ENCODE measurements at places on chromosomes 12 and 14.

DNA sequence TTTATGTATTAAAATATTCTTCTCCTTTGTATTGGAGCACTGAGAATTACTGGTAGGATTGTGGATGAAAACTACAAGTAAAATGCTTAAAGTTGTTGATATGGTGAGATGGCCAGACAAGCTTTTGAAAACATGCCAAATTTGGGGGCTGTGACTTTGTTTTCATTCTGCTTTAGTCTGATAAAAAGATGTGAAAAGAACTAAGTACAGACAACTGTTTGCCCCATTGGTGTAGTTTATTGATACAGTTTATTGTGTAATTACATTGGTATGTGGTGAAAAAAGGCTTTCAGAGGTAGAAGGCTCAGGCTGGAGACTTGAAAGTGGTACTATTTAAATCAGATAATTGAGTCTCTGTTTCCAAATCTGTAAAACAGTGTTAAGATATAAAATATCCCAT is 746.8 kb downstream of the DIO2 start:
- no peak for DNase-seq

DNA sequence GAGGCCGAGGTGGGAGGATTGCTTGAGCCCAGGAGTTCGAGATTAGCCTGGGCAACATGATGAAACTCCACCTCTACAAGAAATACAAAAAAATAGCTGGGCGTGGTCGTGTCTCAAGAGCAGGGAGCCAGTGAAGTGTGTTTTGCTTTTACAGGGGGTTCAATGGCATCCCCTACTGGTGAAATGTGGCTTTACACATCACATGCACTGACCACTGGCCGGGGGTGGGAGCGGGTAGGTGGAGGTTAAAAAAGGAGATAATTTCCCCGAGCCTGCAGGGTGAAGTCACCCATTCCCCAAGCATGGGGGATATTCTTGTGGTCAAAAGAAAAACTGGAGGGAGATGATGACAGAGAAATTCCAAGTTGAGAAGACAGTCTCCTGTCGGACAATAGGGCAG is 63.6 kb upstream of the PWP1 start:
- DNase-seq, result no peak

- no peak for DNase-seq
Observed at GRCh38 chr12:92140896-92141536, 4.6 kb downstream of the BTG1 start.

- DNase-seq, result no peak
Observed at GRCh38 chr14:31596342-31597095, 35.3 kb downstream of the NUBPL start.

DNA sequence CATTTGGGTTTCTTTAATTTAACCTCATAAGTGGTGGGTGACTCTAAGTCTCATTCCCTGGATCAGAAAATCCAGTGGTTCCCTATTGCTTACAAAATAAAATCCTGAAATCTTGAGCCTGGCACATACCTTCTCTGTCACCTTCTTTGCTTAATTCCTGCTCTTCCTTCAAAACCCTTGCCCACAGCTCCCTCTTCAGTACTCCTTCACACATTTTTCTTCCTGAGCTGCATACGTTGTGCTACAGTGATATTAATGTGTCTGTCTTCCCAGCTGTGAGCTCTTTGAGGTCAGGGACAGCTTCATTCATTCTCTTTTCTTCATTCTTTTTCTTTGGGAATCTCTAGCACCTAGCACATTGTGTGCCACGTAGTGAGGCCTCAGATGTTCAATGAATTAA is 9.5 kb downstream of the TSPAN11 start:
- no peak for DNase-seq

DNA sequence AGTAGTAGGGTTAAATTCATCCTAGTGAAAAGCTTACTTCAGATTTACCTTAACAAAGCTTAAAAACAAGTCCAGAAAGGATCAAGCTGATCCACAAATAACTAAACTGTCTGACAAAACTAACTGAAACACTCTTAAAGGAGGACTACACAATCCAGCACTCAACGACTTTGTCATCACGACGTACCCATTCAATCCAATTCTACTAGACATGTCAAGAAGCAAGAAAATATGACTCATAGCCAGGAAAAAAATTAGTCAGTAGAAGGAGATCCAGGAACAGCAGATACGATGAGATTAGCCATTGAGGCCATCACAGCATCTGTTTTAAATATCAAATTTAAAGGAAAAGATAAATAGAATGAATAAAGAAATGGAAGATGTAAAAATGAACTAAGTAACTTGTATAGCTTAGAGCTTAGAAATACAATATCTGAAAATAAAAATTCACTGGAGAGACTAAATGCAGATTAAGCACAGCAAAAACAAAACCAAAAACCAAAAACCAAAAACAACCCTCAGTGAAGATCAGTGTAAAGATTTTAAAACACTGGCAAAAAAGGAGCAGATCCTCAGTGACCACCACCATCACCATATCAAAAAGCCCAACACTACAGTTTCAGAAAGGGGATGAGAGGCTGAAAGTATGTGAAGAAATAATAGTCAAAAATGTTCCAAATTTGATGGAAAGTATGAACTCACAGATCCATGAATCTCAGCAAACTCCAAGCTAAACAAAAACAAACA is 95.0 kb upstream of the CCND2 start:
- no peak for DNase-seq

DNA sequence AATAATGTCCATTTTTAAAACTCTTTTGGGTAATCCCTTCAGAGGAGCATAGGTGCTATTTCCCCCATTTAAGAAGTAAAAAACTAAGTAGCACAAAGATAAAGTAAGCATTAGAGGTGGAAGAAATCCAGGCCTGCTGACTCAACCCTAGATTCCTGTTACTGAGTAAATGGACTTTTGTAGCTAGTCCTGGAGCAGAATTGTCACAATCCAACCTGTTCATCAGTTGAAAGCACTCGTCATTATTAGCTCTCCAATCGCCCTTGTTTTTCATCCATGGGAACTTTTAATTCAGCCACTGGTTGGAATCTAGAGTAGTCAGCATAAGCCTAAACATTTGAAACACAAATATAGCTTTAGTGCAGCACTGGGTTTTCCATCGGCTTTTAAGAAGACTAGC is 139.5 kb upstream of the AMIGO2 start:
- DNase-seq, result no peak

GRCh38 chr12:50572287-50572686 is 67.5 kb downstream of the DIP2B start:
- no peak for DNase-seq

GRCh38 chr12:12427568-12427967 is 70.7 kb downstream of the BORCS5 start:
- no peak for DNase-seq

DNA sequence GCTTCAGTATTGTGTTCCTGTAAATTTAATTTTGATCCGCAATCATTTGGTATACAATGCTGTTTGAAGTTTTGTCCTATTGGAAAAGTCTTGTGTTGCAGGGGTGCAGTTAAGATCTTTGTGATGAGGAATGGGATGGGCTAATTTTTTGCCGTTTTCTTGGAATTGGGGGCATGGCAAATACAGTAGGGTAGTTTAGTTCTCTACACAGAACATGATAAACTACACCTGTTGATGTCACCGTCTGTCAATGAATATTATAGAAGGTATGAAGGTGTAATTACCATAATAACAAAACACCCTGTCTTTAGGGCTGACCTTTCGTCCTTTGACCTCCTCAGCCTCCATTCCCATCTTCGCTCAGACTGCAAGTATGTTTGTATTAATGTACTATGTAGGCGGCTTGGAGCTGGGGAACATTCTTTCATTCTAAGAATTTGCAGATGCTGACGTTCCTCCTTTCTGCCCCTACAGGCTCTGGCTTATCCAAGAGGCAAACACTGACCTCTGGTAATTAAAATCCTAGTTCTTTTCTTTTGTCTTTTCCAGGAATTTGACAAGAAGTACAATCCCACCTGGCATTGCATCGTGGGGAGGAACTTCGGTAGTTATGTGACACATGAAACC is 1.7 kb downstream of the DYNLL1 start:
- DNase-seq, result no peak

GRCh38 chr12:14454098-14454907 is 88.8 kb downstream of the ATF7IP start:
- no peak for DNase-seq

DNA sequence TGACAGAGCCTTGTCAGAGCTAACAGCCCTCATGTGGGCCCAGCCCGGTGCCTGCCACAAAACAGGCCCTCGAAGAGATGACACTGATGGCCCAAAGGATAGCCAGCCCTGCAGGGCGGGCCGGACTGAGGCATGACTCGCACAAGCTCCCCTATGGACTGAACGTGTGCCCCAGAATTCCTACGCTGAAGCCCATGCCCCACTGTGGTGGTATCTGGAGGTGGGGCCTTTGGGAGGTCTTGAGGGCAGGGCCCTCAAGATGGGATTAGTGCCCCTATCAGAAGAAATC is 38.6 kb downstream of the CHGA start:
- DNase-seq, result no peak

All from caudate nucleus (tissue), 63 donors.